ENCODE measurements at places on chromosomes 5 and 9.

- no peak for DNase-seq
Observed at GRCh38 chr5:31273631-31274378, 80.3 kb downstream of the CDH6 start.

GRCh38 chr5:43973908-43974307 is 370.9 kb downstream of the NNT start:
- no peak for DNase-seq

DNA sequence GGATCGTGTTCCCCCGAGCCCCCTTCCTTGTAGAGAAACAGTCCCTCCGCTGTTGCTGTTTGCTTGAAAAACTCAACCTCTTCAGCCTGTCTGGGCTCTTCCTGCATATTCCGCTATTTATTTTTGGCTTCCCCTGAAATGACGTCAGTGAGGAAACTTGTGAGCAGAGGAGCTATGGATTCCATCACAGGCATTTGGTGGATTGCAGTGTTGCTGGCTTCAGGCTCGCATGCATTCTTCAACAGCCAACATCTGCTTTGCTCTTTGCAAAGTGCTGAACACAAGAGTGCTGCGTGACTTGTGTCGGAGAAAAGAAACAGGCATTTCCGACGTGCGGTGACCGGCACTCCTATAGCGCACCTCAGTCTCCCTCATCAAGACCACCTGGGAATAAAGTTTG is 232.7 kb downstream of the RFK start:
- no peak for DNase-seq

GRCh38 chr9:34809504-34810186 is 99.7 kb upstream of the CCL21 start:
- no peak for DNase-seq

GRCh38 chr5:72363166-72363802 is 43.1 kb downstream of the PTCD2 start:
- no peak for DNase-seq

DNA sequence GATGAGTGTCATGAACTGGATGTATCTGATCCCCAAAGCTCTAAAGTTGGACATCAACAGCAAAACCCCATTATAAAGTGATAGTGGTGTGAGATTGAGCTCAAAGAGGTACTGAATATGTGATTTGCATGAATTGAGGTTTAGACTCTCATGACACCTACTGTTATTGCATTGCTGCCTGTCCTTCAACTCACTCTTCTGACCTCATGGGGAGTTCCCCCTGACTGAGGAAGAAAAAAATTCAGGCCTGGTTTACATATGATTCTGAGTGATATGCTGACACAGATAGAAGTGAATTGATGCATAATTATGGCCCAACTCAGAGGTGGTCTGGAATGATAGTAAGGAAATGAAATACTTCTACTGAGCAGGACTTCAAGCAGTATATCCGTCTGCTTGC is 76.2 kb upstream of the CHD1 start:
- no peak for DNase-seq

GRCh38 chr5:139675213-139675612 is 27.1 kb downstream of the CXXC5 start:
- no peak for DNase-seq

- DNase-seq, result no peak
Observed at GRCh38 chr9:123191260-123191659, 77.1 kb downstream of the STRBP start.

- DNase-seq, result no peak
Observed at GRCh38 chr9:9552665-9553064, 1060.1 kb downstream of the PTPRD start.

DNA sequence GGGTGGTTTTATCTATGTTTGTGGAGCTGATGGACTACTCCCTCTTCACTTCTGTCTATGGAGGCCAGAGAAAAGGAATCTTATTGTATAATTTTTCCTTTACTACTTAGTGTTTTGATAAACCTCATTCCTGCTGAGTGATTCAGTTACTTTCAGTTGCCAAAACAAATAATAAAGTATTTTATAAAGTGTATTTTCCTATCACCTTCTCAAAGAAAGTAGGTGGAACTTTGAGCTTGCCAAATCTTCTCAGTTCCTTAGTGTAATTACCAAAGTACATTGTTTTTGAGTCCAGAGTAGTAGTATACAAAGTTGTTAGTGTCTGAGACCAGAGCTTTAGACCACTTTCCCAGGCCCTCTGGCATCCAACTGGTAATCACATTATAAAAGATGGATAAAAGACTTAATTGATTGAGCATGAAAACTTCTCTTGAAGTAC is 13.5 kb downstream of the RABGAP1 start:
- no peak for DNase-seq

- no peak for DNase-seq
Observed at GRCh38 chr9:6598249-6598725, 47.2 kb downstream of the GLDC start.

DNA sequence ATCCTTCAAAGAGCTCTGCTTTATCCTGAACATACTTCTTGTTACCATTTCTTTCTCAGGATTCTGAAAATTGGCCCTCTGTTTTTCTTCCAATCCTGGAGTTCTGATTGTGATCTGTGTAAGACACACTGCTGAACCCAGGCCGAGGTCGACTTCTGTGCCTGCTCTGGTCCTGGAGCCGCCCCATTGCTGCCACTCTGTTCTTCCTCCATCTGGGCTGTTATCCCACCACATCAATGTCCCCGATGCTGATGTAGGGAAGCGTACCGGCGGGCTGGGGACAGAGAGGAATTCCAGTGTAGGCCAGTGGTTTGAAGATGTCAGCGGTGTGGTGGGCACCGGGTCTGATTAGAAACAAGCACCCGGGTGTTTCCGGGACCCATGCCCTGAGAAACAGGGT is 102.5 kb downstream of the LIFR start:
- no peak for DNase-seq

GRCh38 chr5:142716963-142717362 is 31.1 kb upstream of the FGF1 start:
- DNase-seq, result peak; percentile 12

GRCh38 chr5:180990882-180991242 is 2.2 kb downstream of the BTNL3 start:
- no peak for DNase-seq

- DNase-seq, result no peak
Observed at GRCh38 chr5:95734187-95734586, 3.1 kb downstream of the RHOBTB3 start.

- no peak for DNase-seq
Observed at GRCh38 chr9:122445155-122445749, 32.5 kb downstream of the OR1J1 start.

DNA sequence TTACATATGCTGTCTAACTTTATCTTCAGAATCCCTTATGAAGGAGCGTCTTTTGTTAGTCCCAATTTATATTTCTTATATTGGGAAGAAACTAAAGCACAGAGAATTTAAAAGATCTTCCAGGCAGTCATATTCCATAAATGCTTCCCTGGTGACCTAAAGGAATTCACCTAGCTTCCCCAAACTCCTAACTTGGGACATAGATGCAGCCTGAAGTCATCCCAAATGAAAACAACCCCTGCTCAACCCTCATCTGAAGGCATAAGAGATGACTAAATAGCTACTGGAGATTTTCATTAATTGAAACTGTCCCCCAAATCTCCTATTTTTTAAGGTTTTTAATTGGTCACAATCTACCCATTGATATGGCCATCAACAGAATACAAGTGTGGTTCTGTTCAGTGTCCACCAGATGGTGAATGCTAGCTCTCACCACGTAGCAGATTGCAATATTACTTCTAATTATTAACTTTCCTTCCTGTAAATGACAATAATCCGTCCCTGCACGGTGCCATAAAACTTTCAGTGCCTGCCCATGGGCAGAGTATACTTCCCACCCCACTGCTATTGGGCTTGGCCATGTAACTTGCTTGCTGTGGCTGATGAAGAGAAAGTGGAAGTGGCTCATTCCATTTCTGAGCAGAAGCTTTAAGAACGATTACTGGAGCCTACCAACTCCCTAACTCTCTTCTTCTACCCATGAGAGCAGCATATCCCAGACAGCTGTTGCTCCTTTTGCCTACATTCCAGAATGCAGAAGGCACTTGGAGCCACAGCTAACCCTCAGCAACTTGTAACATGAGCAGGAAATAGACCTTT is 18.7 kb downstream of the PRUNE2 start:
- no peak for DNase-seq

DNA sequence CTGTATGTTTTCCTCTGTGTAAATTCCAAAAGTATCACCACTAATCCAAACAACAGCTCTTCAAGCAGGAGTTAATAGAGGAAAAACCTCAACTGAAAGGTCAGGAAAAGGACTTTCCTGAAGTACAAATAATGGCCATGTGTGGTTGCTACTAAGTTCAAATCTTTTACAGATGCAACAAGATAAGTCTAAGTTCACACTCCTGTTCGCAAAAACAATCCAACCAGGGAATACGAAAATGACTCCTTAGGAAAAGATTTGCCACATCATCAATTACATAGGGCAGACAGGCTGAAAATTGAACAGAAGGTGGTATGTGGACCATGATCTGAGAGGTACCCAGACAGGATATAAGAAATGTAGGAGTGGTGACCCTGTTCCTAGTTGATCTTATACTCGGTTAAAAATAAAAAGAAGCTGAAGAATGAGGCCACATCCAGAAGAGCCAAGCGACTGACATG is 210.2 kb downstream of the TSSK1B start:
- DNase-seq, result no peak

DNA sequence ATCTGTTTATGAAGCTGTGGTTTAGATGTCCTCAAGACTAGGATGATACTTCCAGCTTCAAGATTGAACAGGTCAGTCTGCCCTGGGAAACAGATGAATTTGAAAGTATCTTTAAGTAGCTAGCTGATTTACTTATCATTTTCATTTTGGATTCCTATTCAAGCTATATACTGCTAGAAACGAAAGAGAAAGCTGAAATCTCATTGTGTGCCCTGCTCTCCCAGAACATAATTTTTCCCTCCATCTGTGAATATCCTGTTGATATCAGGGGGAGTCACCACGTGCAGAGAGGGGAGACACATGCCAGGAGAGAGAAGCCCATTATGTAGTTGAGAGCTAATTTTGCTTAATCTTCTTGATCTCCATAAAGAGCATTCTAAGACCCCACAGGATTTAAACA is 439.1 kb downstream of the NR2F1-AS1 start:
- DNase-seq, result no peak

DNA sequence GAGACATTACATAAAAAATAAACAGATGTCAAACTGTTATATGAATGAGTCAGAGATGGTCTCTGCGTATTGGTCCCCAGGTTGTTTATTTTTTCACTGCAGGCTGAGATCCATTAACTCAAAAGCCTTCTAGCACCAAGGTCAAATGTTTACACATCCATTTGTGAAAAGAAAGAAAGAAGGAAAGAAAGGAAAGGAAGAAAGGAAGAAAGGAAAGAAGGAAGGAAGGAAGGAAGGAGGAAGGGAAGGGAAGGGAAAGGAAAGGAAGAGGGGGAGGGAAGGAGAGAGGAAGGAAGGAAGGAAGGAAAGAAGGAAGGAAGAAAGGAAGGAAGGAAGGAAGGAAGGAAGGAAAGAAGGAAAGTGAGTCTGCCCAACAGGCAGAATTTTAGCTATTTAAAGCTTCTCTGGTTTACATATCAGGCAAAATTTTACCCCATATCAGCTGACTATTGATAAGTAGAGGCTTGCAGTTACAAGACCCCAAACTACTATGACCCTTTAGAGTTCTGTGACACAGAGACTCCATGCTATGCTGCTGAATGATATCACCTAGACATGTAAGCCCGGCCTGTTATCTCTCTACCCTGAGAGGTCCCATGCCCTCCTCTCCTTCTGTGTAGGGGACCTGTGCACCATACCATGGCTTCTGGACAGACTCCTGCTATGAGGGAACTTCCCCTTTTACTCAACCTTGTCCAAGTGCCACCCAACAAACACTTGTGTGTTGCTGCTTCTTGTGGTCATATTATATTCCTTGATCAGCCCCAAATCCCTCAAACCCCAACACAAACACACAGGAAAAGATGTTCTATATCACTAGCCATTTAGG is 59.0 kb downstream of the DRD1 start:
- DNase-seq, result no peak

- DNase-seq, result no peak
Observed at GRCh38 chr9:72980600-72981265, 27.9 kb upstream of the ALDH1A1 start.

GRCh38 chr9:77977210-77977611 is 54.4 kb downstream of the GNAQ start:
- peak; percentile 18 for DNase-seq

- no peak for DNase-seq
Observed at GRCh38 chr9:70256123-70256551, 2.6 kb upstream of the SMC5 start.

DNA sequence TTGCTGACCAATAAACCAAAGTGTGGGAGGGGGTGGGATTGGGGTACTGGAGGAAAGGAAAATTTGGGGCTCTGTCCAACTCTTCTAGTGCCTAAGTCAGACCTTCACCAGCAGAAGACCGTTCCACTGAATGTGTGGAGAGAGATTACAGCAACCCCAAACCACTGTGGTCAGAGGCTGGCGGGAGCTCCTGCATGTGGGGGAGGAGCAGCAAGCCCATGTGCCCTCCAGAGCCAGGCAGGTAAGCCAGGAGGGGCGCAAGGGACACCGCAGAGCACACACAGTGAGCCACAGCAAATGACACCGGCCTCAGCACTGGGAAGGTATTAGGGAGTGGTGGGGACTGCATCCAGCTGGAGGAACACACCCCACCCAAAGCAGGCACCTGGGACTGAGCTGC is 62.9 kb downstream of the SMIM23 start:
- DNase-seq, result no peak

GRCh38 chr5:141565826-141566570 is 52.8 kb downstream of the DIAPH1 start:
- no peak for DNase-seq

GRCh38 chr5:178671602-178672144 is 44.8 kb upstream of the CLK4 start:
- DNase-seq, result no peak

Data from stimulated activated CD8-positive, alpha-beta memory T cell treated with anti-CD3 and anti-CD28 coated beads, Interleukin-4, amount 100 ng/mL, for 4 hours (primary cell).